ENCODE measurements at places on chromosomes 6 and 20.

DNA sequence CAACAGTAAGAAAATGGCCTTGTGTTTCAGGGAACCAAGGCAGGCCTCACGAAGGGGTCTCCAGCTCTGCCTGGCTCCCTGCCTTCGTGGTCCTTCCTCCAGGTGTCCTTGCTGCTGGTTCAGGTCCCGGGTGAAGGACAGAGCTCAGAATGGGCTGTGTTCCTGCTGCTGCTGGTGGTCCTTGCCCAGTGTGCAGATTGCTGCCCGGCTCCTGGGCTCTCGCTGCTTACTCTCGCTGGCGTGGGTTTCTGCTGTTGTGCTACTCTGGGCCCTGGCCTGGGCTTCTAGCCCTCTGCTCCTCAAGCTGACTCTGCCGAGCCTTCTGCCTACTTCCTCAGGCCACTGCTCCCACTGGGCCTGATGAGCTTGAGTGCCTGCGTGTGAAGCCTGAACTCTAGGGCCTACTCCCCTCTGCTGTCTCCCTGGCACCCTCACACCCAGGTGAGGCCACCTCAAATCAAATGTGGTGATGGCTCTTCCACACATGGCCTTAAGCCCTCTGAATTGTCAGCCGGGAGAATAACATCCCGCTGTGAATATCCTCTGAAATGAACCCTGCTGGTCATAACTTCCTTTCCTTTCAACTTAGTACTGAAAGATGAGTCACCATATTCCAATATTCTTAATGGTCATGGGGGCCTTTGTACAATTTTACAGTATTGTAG, 171.6 kb downstream of the FOXC1 start:
- no peak for DNase-seq

- DNase-seq = no peak
Measured at GRCh38 chr6:138655828-138656227, 117.7 kb upstream of the CCDC28A start.

DNA sequence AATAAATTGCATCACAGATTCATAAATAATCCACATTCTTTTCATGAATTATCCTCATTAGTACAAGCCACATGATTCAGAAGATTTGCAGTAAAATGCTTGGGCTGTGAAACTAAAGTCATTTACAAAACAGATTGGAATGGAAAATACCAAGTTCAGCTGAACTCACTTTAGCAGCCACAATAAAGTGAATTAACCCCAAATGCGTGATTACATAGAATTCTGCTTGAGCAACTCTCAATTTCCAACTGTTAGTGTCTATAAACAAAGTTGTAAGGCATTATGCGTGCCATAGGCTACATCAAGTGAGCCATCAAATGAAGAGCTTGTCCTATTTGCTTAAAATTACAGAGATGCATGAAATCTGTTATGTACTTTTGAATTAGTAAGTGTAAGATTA, 60.4 kb upstream of the GFRAL start:
- DNase-seq = no peak

DNA sequence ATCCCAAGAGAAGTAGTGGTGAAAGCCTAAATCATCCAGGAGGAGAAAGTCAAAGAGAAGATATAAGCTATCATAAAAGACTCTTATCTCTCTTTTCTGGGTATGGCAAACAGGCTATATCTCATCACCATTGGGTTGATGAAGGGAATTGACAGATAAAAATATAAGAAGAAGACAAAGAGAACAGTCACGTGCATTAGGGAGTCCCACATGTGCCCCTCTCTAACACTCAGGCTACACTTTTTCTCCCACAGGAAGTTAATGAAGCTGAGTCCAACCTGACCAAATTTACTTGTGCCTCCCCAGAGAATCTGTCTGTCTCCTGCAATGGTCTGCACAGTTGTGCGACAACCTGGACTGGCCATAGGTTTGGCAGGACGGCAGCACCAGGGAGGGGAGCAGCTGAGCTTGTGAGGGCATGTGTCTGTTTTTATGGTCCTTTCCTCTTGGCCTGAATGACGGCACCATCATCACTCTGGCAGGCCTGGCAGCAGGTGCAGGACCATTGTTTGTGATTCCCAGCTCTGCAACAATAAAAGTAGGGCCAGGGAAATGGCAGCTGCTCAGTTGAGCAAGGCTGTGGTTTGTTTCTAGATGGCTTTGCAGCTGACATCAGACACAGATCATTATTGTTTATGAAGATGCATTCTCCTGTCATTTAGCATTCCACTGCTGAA, 144.5 kb upstream of the MCHR2 start:
- no peak for DNase-seq

DNA sequence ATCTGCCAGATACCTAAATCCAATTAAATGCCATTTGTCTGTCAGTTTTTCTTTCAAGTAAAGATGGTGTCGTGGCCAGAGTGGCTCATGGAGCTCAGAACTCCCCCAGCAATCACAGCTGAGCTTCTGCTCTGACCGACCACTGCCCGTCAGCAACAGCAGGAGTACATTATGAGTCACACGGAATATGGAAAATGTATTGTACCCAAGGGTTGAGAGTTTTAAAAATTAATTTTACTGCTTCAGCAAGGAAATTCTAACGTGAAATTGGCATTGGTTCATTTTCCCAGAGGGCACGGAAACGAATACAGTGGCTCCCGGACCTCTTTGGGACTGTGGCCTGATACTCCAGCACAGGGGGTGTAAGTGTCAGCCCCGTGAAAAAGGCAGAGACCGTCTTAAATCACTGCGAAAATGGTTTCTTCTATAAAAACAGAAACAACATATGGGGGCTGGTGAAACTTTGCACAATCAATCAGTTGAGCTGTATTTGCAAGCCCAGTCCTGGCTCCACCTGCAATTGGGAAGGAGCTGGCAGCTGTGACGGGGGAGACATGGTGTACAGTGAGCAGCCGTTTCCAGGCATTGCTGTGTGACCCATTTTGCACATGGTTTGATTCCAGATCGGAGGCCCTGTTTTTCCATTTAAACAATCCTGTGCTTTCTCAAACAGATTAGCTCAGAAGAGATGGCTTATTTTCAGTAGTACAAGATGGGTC, 12.8 kb downstream of the NPEPL1 start:
- no peak for DNase-seq

- no peak for DNase-seq
Measured at GRCh38 chr6:156953479-156954146, 176.4 kb downstream of the ARID1B start.

DNA sequence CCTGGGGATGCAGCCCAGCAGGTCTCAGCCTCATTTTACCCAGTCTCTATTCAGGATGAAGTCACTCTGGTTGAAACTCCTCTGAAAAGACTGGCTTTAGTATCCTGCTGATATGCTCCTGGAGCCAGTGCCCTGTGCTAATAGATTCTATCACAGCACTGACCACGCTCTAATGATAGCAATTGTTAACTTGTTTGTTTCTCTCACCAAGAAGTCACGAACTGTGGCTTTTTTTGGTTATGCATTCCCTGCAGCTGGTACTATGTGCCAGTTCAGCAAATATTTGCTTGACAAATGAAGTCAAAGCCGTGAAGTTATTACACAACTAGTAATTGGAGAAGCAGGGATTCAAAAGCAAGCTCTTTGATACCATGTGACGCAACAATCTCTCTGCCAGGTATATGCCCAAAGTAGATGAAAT, 754.6 kb downstream of the KIF16B start:
- no peak for DNase-seq

DNA sequence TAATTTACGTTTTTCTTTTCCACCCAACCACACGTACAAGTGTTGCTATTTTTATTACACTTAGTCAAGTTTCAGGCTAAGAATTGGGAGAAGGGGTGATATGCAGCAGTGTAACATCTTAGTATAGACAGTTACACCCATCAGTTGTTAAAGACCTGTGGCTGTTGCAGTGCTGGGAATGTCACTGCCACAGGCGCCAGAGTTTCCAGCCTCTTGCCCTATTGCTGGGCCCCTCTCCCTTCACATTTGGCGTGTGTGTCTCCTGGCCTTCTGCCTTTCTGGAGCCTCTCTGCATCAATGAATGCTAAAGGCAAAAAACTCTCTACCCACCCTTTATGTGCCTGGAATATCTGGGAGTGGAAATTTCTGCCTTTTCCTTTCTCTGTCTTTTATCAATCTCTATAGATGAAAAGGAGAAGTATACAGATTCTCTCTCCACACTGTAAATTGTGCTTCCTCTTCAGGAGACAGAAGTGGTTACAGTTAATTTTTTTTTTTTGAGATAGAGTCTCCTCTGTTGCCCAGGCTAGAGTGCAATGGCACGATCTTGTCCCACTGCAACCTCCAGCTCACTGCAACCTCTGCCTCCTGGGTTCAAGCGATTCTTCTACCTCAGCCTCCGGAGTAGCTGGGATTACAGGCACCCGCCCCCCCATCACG, 73.0 kb downstream of the TIAM2 start:
- no peak for DNase-seq

DNA sequence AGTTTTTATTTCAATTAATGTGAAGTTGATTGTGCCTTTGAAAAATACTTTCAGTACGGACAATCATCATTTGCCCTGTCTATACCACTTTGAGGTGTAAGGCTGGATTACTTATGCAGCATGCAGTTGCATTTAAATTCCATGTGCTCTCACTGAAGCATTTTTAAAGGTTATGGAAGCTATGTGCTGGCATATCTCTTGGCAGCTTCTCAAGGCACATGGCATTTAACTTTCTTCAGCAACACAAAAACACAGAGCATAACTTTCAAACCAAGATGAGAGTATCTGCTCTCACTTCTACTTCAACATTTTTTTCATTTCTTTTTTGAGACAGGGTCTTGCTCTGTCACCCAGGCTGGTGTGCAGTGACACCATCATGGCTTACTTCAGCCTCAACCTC, 360.6 kb upstream of the RUNX2 start:
- no peak for DNase-seq

GRCh38 chr6:22296067-22296466, 769 bp downstream of the PRL start:
- no peak for DNase-seq

DNA sequence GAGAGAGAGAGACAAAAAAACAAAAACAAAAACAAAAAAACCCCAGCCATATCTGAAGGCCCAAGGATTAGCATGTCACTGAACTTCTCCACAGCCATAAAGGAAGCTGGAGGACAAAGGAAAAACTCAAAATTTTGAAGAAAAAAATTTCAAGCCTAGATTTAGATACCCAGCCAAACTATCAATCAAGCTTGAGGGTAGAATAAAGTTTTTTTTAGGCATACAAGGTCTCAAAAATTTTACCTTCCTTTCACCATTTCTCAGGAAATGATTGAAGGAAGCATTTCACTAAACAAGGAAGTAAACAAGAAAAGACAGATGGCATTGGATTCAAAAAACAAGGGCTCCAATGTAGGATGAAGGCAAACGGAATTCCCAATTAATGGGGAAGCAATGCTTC, 52.1 kb downstream of the KCNK5 start:
- no peak for DNase-seq

GRCh38 chr6:53635322-53635721, 30.2 kb downstream of the KLHL31 start:
- no peak for DNase-seq

DNA sequence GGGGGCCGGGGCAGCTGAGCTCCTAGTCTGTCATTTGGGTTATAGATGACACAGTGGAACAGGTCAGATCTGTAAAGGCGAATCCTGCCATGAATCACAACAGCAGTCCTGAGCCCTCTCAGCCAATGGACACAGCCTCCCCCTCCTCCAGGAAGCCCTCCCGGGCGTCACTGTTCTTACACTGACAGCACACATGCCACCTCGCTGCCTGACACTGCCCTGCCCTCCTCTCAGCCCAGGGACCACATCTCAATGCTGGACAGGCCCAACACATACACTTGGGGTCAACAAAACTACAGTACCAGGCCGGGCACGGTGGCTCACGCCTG, 26.8 kb downstream of the ZBTB46 start:
- DNase-seq = no peak

GRCh38 chr20:35013421-35014411, 58.0 kb downstream of the MYH7B start:
- DNase-seq = no peak

- DNase-seq = no peak
Measured at GRCh38 chr6:67558985-67559384, 1076.1 kb upstream of the ADGRB3 start.

DNA sequence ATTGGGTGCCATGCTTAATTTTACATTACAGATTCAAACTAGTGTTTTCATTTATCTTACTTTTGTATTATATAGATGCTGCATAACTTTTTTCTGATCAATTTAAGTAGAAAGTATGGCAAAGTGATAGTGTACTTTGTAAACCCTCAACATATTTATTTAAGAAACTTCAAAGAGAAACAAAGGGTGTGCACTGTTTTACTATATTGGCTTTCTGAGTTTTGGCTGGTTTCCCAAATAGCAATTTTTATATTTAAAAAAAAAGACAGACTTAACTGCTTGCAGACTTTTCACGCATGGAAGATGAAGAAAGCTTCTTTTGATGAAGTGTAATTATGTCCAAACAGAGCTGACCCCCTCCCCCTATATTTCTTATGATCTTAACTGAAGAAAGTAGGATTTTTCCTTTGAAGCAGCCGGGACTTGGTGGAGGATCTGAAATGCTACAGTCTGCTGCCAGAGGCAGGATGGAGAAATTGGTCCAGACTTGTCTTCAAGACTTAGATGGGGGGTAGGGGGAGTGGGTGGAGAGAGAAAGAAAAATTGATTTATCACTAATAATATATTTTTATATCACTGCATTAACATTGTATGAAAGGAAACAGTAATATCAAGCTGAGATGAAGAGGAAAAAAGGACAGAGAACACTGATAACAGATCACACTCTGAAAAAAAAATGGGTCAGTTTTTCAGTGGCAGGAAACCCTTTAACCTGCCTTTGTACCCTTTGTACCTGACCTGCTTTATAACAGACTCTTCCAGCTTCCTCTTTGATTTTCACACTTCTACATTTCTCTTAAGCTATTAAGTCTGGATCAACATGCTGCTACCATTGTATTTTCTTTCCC, 56.0 kb upstream of the SUPT3H start:
- no peak for DNase-seq

DNA sequence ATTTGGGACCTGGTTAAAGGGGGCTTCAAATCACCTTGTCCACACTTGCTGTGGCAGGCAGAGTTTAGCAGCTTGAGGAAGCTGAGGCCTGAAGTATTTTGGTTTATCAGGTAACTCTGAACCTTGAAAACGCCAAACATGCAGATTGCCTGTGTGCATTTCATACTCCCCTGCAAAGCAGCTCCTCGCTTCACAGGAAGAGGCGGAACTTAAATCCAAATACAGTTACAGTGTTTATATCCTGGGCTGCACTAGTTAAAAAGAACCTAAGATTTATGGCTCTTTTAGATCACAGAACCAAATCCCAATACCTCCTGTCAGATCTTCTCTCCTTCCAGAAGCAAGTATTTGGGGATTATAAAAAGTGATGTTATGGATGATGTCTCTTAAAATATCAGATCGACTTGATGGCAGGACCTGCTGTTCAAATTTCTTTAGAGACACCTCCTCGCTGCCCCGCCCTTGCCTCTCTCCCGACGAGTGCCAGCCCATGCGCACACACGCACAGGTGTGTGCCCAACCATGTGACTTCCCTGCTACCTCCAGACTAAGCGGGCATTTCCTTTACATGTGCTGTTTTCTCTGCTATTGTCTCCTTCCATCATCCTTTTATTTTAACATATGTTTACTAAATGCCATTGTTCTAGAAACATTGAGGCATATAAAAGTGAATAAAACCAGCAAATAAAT, 224.6 kb upstream of the FOXQ1 start:
- DNase-seq = no peak

- DNase-seq = no peak
Measured at GRCh38 chr6:6683969-6684833, 95.7 kb downstream of the LY86 start.

- DNase-seq = no peak
Measured at GRCh38 chr6:80165819-80166218, 59.3 kb downstream of the BCKDHB start.

Data from stimulated activated CD8-positive, alpha-beta memory T cell treated with anti-CD3 and anti-CD28 coated beads, Interleukin-15, amount 100 ng/mL, for 24 hours (primary cell).